Brain pericyte (primary cell): ENCODE measurements at places on chromosomes 16 and 17.

- DNase-seq: no peak
These were observed 41.6 kb downstream of the CCDC42 start for GRCh38 chr17:8703001-8703400.

- no peak for DNase-seq
These were observed 11.5 kb upstream of the P2RX1 start for GRCh38 chr17:3927628-3928340.

DNA sequence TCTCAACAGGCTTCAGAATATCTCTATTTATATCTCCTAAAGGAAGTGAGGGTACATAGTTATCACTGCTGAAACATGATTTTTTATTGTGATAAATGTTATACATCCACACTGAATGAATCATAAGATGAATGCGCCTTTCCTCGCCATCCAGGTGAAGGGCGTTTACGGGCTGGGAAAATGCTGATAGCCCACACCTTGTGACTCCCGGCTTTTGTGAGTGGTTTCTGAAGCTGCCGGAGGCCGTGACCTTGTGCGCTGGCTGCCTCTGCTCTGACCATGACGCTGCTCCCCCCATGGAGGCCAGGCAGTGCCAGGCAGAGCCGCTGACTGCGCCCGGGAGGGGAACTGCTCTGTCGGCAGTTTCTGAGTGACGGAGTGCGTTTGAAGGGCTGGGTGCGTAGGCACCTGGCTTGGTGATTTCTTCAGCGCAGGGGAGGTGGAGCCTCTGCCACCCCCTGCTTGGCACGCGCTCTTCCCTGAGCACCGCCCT lies 97.2 kb downstream of the RAP1GAP2 start:
- no peak for DNase-seq

DNA sequence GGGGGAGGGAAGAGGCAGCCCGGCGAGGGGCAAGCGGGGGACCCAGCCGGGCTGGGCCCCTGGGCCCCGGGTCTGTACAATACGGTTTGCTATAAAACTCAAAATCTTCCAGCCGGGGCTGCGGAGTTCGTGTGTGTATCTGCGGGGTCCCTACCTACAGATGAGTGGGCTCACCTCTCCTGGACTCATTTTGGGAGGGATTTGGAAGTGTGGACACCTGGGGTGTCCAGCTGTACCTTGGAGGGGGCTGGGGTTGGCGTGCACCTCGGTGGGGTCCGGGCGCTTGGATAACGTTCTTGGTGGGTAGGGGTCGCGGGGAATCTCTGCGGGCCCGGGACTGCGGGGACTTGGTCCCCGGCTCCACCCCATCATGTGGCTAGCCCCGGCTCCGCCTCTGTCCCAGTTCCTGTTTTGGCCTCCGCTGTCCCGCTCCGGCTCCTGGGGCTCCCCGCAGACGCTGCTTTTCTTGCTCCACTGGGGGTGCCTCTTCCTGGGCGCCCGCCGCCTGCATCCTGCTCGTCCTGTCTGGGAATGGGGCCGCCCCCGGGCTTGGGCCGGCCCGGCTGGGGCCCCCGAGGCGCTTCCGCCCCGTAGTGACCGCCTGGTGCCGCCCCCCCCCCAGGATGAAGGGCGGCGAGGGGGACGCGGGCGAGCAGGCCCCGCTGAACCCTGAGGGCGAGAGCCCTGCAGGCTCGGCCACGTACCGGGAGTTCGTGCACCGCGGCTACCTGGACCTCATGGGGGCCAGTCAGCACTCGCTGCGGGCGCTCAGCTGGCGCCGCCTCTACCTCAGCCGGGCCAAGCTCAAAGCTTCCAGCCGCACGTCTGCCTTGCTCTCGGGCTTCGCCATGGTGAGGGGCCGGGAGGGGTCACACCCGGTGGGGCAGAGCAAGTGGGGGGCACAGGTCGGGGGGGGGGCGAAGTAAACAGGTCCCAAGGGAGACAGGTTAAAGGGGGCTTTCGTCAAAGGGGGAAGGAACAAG lies at the start of gene ORAI3:
Gene ORAI3 (plus strand): TSS at position 402 of the 983 bp plus-strand sequence. CDS start 222 bp downstream, at position 624.
- no peak for DNase-seq

- DNase-seq: no peak
These were observed 39.2 kb downstream of the TEKT5 start for GRCh38 chr16:10655415-10655977.

DNA sequence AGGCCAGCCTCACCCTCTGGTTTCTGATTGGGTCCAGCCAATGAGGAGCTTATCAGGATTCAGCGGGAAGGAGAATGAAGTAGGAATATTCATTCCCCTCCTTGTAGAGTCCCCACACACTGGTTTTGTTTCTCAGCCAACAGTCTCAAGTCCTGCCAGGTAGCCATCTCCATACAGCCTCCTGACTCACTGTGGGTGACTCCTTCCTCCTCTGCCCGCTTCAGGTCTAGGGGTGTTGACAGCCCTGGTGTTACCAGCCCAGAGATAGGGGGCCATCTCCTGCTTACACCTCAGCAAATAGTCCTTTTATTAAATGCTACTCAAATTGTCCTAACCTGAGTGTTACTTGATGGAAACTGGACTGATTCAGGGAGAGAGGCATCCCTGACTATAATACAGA lies 4.0 kb upstream of the MFAP4 start:
- no peak for DNase-seq

- no peak for DNase-seq
These were observed 676 bp downstream of the CPD start for GRCh38 chr17:30379303-30379902.

GRCh38 chr16:77951788-77952187 lies 70.6 kb upstream of the CLEC3A start:
- no peak for DNase-seq

- no peak for DNase-seq
These were observed 42.8 kb downstream of the CDK5R1 start for GRCh38 chr17:32529604-32530003.

DNA sequence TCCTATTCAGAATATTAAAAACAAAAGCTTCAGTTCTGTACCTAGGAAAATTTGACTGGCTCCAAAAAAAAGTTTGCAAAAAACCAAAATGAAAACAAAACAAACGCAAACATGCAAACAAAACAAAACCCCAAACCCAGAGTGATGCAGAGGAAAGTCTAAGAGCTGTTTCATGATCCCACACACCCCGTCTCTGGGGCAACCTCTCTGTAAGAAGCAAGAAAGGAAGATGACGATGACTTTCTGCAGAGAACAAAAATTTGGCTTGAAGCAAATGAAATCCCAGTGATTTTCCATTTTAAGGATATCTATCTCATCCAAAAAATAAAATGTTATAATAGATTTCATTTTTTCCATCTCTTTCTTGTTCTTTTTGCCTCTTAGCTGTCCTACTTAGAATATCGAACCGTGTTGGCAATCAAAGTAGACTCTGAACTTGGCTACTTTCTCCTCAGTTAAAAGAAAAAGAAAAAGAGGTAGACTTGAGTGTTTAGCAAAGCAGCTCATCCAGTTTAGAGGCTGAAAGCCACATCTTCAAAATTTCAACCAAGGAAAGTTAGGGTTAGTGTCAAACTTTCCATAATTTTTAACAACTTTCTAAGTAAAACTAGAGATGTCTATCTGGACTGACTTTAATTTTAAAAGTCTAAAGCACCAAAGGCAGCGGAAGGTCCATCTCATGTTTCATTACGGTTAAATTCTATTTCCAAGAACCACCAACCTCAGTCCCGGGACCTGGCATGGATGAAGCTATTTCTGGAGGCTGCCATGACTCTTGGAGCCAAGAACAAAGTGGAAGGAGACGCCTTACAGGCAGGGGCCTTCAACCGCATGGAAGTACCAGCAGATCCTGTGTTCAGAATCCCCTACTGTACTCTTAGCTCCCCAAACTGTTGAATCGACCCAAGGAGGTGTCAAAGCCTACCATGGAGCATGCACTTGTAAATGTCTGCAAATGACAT lies 180.8 kb downstream of the XYLT1 start:
- no peak for DNase-seq

- no peak for DNase-seq
These were observed 35.3 kb downstream of the FA2H start for GRCh38 chr16:74739275-74739674.

GRCh38 chr16:57093666-57094564 lies 1.5 kb downstream of the CPNE2 start:
- no peak for DNase-seq
